Erythroblast (primary cell): ENCODE measurements at places on chromosomes 3 and 15.

DNA sequence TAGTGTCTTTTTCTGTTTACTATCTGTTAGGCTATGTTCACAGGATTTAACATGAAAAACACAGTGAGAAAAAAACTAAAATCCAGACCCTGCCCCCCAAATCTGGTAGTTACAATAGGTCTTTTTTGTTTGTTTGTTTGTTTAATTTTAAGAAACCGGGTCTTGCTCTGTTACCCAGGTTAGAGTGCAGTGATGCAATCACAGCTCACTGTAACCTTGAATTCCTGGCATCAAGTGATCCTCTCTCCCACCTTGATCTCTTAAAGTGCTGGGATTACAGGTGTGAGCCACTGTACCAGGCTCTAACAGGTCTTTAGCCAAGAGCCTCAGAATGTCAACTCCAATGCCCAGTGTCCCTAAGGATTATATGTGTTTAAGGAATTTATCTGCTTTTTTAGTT lies 88.0 kb upstream of the GOLIM4 start:
- no peak for DNase-seq

DNA sequence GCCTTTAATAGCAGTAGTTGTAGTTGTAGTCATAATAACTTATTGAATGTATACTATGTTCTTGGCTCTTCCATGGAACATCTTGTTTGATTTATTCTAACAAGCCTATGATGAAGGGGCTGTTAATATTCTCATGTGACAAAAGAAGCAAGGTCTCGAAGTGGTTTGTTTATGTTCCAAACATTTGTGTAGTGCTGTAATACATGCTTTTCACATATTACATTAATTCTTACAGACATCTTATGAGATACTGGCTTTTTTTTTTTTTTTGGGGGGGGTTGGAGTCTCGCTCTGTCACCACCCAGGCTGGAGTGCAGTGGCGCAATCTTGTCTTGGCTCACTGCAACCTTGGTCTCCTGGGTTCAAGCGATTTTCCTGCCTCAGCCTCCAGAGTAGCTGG lies 252.3 kb downstream of the PTPRG start:
- no peak for DNase-seq

DNA sequence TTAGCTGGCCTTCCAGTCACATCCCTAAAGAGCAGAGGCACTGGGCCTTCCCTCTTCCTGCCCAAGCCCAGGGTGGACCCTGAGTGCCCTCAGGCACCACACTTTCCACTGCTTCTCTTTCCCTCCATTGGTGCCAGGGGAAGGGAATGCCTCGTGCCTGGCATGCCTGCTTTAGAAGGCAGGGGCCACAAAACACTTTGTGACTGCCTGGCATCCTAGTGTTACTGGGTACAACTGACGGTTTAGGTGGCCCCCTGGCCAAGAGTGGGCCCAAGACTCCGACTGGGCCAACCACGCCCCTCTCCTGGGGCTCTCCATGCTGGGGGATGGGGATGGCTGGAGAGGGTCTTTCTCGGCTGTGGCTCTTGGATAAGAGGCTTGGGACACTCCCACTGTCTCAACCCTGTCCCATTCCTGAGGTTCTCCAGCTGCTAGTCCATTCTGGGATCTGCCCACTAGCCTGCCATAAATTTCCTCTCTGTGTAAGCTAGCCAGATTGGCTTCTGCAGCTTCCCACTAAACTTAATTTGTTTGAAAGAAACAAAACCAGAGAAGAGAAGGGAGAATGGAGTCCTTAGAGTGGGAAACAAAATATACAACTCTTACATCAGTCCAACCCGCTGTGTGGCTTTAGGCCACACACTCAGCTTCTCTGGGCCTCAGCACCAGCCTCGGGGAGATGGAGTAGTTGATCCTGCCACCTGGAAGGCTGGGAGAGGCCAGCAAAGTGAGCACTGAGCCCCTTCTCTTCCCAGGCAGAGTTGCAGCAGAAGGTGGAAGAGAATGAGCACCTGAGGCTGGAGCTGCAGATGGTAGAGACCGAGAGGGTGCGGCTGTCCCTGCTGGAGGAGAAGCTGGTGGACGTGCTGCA lies 24.1 kb upstream of the GP9 start:
- no peak for DNase-seq

DNA sequence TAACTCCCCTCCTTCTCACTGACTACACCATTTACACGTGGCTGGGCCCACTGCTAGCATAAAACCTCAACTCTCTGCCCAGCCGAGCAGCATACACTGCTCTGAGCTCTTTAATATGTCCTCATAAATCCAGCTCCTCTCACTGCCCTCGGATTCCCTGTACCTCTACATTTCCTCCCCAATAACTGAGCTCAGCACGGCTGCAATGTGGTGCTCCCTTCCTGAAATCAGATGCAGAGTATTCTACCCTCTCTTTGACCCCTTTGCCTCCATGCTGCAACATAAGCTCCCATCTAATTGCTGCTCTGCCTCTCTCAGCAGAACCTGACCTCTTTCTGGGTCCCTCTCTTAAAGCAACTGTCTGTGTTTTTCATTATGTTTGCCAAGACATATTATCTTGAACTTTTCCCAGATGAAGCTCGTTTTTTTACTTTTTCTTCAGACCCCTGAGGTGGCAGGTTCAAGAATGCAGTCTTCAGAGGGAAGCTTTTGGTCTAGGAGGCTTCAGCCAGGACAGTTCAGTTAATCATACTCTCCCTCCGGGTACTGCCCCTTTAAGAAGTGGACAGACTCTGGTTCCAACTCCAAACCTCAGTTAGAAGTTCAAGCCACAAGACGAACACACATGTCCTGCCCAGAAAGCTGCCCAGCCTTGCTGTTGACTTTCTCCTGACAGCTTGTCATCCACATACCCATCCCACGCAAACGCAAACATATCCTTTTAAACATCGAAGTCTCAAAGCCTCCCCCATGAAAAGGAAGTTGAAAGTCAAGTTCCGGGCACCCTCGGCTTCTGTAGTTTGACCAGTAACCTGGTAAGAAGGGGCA lies 81.1 kb upstream of the NEO1 start:
- no peak for DNase-seq

- DNase-seq: no peak
Measured at GRCh38 chr3:55159016-55159415, 231.2 kb upstream of the LRTM1 start.

- DNase-seq: no peak
Measured at GRCh38 chr3:42262525-42262924, 3.5 kb downstream of the CCK start.

GRCh38 chr3:37964716-37965115 lies 25.9 kb upstream of the VILL start:
- DNase-seq: no peak

DNA sequence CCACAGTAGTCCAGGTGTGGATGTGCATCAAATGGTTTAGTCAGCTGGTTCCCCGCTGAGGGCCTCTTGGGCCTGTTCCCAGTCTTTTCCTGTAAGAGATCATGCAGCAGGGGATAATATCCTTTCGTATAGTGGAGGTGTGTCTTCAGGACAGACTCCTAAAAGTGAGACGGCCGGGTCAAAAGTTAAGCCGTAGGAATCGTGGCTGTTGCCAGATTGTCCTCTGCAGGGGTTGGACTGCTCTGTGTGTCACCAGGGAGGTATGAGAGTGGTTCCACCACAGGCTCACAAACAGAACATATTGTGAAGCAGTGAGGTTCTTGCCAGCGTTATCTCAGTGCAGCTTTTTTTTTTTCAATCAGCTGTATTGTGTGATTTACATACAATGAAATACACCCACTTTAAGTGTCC lies 95.0 kb downstream of the VGLL4 start:
- no peak for DNase-seq
